ENCODE measurements at places on chromosomes 11 and 22. TPM values are rescaled to one million over a fixed set of nuclear protein-coding genes. Genes with fewer than 3 reads are reported as not detected.

GRCh38 chr11:112525270-112525669, 264.6 kb upstream of the PLET1 start:
- no peaks in the 10 kb centered on the region for H3K36me3 ChIP-seq
- H3K27me3 ChIP-seq, result no peaks in the 10 kb centered on the region
- H3K4me1 ChIP-seq, result no peaks in the 10 kb centered on the region
- no peak overlapping the region for H3K4me3 ChIP-seq

The SLC5A12 gene
- total RNA-seq, result 0.14 TPM

The NLRP6 gene
- total RNA-seq, result not detected

The FOSL1 gene
- 37.9 TPM for total RNA-seq

The ST14 gene
- total RNA-seq, result 1.4 TPM

The OR52I1 gene
- total RNA-seq, result not detected

DNA sequence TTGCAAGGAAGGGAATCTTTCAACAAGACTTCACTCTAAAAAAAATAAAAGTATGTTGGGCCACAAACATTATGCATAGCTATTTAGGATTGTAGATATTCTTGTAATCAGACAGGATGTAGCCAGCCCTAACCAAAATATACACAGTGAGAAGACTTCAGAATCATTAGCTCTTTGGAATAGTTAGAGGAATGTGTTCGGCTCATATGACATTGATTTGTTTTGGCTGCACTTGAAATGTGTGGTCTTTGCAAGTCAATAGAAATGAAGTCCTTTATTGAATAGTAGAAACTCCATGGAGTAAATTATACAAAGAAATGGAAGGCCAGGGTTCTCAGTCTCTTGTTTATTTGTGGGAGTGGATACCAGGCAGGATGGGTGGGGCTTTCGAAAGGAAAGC, 692.1 kb downstream of the NTM start:
- H3K4me1 ChIP-seq, result peaks cover 84% of the 10 kb centered on the region
- no peaks in the 10 kb centered on the region for H3K36me3 ChIP-seq
- no peaks in the 10 kb centered on the region for H3K27me3 ChIP-seq
- H3K4me3 ChIP-seq, result no peak overlapping the region

DNA sequence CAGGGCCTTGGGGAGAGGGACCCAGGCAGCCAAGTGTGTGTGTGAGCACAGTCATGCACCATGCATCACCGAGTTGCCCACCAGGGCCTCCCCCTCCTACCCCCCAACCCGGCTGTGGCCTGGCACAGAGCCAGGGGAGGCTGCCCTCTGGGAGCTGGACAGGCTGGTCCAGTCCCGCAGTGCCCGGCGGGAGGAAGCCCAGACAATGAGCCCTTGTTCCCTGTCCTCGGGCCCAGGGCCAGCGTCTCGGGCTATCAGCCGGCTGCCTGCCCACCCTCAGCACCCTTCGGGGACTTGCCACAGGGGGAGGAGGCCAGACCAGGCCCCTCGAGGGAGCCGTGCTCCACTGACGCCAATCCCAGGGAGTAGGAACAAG, 4.5 kb downstream of the LRRC75B start:
- no peaks in the 10 kb centered on the region for H3K27me3 ChIP-seq
- peaks cover 21% of the 10 kb centered on the region for H3K4me1 ChIP-seq
- no peak for DNase-seq
- H3K27ac ChIP-seq, result no peak overlapping the region
- no peaks in the 10 kb centered on the region for H3K36me3 ChIP-seq

The SORL1 gene
- 7.2 TPM for total RNA-seq

DNA sequence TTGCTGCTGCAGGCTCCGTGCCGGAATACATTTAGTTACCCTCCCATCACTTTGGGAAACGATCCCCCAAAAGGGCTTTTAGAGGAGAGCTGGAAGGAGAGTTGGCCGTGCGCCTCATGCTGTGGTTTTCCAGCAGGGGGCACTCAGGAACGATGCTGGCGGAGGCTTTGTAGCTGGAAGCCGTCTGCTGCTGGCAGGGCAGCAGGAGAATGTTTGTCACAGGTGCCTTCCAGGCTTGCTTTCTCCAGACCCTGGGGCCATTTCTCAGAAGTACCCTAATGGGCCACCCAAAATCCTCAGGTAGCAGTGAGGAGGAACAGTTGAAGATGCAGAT, 30.0 kb upstream of the CABP7 start:
- peaks cover 25% of the 10 kb centered on the region for H3K36me3 ChIP-seq
- no peak overlapping the region for H3K4me3 ChIP-seq
- peaks cover 9% of the 10 kb centered on the region for H3K4me1 ChIP-seq
- no peaks in the 10 kb centered on the region for H3K27me3 ChIP-seq
- H3K27ac ChIP-seq, result no peak overlapping the region

The ZNF214 gene
- 0.93 TPM for total RNA-seq

GRCh38 chr11:12397931-12398334, 20.6 kb downstream of the PARVA start:
- H3K27ac ChIP-seq, result peak overlapping the region; percentile 72
- H3K27me3 ChIP-seq, result no peaks in the 10 kb centered on the region
- H3K4me1 ChIP-seq, result peaks cover 34% of the 10 kb centered on the region
- peak; percentile 99 for DNase-seq
- H3K36me3 ChIP-seq, result peaks cover 3% of the 10 kb centered on the region

The OR52E8 gene
- total RNA-seq, result not detected

DNA sequence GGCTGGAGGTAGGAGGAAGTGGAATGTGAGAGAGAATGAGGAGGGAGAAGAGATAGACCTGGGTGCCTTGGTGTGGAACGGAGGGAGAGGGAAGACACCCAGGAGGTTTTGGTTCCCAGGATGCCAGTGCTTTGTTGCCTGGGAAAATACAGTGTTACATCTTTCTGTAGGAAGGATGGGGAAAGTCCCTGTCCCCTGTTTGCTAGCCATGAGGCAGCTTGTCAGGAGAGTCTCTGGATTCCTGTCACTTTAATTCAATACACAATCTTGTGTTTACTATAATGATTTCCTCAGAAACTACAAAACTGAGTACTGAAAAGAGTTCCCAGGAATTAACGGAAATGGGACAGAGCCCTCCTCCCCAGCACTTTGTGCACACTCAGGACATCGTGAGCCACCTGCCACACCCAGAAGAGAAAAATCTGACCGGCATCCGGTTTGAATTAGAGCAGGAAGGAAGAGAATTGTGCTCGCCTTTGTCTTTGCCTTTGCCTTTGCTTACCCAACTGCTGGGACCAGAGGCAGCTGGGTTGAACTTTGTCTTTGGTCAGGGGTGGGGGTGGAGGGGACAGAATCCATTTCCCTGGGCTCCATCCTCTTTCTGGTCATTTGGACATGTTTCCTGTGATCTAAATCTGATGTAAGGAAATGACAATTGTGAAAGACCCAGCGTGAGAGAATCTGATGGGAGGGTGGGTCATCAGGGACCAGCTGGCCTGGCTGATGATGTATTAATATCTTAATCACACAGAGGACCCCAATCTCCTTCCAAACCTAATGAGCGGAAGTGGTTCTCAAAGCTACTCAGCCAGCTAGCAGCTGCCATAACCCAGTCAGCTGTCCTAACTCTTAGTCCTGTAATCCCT, 1.3 kb upstream of the LIMK2 start:
- no peak overlapping the region for H3K27ac ChIP-seq
- H3K27me3 ChIP-seq, result no peaks in the 10 kb centered on the region
- no peak overlapping the region for H3K4me3 ChIP-seq
- H3K36me3 ChIP-seq, result no peaks in the 10 kb centered on the region
- no peak for DNase-seq

DNA sequence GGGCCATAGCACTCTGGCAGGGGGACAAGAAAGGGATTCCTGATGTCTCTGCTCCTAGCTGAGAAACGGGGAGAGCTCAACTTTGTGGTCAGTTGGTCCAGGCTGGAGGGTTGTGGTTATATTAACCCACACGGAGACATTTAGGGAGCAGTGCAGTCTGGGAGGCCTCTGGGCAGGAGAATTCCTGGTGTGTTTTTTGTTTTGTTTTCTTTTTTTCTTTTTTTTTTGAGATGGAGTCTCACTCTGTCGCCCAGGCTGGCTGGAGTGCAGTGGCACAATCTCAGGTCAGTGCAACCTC, 88.0 kb upstream of the SHISAL1 start:
- H3K4me1 ChIP-seq, result no peaks in the 10 kb centered on the region
- no peak overlapping the region for H3K4me3 ChIP-seq
- H3K27ac ChIP-seq, result no peak overlapping the region

DNA sequence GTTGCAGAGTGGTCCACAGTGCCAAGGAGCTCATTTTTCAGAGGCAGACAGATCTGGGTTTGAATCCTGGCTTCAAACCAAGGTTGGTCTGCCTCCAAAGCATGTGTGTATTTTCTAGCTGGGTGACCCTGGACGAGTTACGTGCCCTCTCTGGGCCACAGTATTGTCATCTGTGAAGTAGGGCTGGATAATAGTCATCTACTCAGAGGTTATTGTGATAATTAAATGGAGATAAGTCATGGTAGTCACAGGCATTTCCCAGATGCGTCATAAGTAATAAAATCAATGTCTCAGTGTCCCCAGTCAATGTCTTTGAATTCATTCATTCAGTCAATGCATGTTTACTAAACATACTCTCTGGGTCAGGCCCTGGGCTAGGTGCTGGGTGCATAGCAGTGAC, 8.6 kb downstream of the OMP start:
- H3K27me3 ChIP-seq, result no peaks in the 10 kb centered on the region
- H3K36me3 ChIP-seq, result no peaks in the 10 kb centered on the region
- peak; percentile 41 for DNase-seq
- H3K27ac ChIP-seq, result no peak overlapping the region

- peaks cover 48% of the 10 kb centered on the region for H3K4me1 ChIP-seq
- no peaks in the 10 kb centered on the region for H3K27me3 ChIP-seq
- H3K27ac ChIP-seq, result no peak overlapping the region
- DNase-seq, result peak; percentile 57
Measured at GRCh38 chr11:128707681-128708080, 13.8 kb downstream of the FLI1 start.

DNA sequence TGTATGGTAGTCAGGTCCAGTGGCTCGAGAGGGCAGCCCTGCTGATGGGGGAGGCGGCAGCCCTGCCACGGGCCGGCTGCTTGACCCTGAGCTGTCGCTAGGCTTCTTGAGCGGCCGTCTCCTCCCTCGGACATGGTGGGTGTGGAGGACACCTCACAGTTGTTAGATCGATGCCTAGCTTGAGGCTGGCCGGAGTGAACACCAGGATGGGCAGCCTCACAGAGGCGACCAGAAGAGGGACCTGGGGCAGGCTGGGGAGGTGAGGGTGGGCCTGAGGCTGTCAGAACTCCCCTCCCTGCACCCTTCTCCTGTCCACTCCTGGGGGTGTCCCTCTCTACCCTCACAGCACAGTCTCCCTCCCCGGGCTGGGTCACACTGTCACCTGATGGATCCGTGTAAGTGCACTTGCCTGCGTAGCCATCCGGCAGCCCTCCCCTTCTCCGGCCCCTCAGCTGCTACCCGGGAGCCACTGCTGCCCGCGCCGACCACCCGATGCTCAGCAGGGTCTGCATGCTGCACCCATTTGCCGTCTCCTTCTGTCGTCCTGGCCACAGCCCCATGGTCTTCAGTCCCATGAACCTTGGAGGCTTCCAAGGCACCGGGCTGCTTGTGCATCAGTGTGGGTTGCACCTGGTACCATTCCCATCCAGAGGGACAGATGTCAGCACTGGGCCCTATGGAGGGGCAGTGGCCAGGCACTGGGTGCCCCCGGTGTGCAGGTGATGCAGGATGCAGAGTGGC, 394.1 kb downstream of the TBC1D22A start:
- no peaks in the 10 kb centered on the region for H3K36me3 ChIP-seq
- H3K4me1 ChIP-seq, result peaks cover 20% of the 10 kb centered on the region
- no peaks in the 10 kb centered on the region for H3K27me3 ChIP-seq
- DNase-seq, result no peak

GRCh38 chr11:90100431-90100830, 14.7 kb downstream of the UBTFL1 start:
- H3K4me3 ChIP-seq, result no peak overlapping the region
- no peak for DNase-seq
- H3K27ac ChIP-seq, result no peak overlapping the region
- no peaks in the 10 kb centered on the region for H3K36me3 ChIP-seq
- H3K4me1 ChIP-seq, result no peaks in the 10 kb centered on the region

The HTR3B gene
- total RNA-seq, result not detected

DNA sequence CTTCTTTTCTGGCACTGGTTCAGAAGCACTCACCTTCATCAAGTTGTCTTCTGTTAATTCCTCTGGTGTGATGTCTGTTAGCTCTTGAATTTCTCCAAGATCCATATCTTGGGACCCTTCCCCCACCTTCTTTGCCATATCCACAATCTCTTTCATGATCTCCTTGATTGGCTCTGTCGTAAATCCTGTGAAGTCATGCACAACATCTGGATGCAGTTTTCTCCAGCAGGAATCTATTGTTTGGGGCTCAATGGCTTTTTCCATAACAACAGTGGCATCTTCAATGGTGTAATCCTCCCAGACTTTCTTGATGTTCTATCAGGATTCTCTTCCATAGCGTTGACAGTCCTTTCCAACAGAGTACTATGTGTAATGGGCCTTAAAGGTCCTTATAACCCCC, 96.9 kb downstream of the CSTPP1 start:
- no peak overlapping the region for H3K27ac ChIP-seq
- no peaks in the 10 kb centered on the region for H3K4me1 ChIP-seq
- no peaks in the 10 kb centered on the region for H3K27me3 ChIP-seq
- DNase-seq, result no peak

DNA sequence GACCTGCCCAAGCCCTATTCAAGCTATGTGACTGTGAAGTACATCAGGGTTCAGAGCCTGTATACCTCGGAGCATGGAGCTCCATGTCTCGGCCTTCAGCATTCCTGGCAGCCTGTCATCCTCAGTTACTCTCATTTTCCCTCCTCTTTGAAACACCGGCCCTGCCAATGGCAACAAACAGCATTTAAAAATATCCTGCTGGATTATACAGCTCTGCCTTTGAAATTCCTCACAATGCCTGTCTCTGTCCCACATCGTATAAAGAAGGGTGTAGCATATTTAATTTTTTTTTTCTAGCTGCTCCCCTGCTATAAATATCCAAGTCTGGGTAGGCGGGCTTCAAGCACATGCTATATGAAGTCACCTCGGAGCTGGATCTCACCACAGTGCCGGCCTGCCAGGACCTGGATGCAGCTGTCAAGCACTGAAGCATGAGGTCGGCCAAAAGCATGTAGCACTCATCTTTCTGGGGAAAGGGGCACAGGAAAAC, 11.8 kb downstream of the ABTB2 start:
- peak; percentile 84 for DNase-seq
- H3K27me3 ChIP-seq, result no peaks in the 10 kb centered on the region
- H3K4me1 ChIP-seq, result peaks cover 58% of the 10 kb centered on the region
- H3K4me3 ChIP-seq, result peak overlapping the region; percentile 30
- peak overlapping the region; percentile 62 for H3K27ac ChIP-seq

The POTEH gene
- not detected for total RNA-seq

GRCh38 chr11:11798586-11799438, 43.0 kb upstream of the USP47 start:
- peak; percentile 46 for DNase-seq
- H3K27ac ChIP-seq, result no peak overlapping the region
- no peak overlapping the region for H3K4me3 ChIP-seq
- peaks cover 16% of the 10 kb centered on the region for H3K27me3 ChIP-seq

The OR2D2 gene
- not detected for total RNA-seq

The CHRM4 gene
- 0.43 TPM for total RNA-seq

GRCh38 chr11:78613378-78613813, 38.7 kb upstream of the NARS2 start:
- H3K36me3 ChIP-seq, result no peaks in the 10 kb centered on the region
- no peak overlapping the region for H3K4me3 ChIP-seq
- no peak overlapping the region for H3K27ac ChIP-seq
- H3K27me3 ChIP-seq, result no peaks in the 10 kb centered on the region
- no peaks in the 10 kb centered on the region for H3K4me1 ChIP-seq
